CD4-positive, alpha-beta memory T cell (primary cell): ENCODE measurements at places on chromosomes 4 and X. TPM values are rescaled to one million over a fixed set of nuclear protein-coding genes. Genes with fewer than 3 reads are reported as not detected.

DNA sequence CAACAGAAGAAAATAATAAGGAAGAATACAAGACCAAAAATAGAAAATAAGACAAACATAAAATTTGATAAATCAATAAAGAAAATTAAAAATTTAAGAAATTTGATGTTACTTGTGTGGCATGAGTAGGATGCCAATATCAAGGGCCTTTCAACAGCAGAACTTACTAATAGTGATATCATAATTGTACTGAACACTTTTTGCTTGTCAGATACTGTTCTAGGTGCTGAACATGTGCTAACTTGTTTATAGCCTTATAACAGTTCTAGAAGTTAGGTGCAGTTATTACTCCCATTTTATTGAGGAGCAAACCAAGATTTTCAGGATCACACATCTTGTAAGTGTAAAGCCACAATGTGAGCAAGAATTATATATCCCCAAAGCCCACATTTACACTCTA is 546.0 kb upstream of the EPHA5 start:
- no peak for DNase-seq

- no peak for DNase-seq
These were observed 32.4 kb downstream of the LRBA start for GRCh38 chr4:150982557-150983233.

DNA sequence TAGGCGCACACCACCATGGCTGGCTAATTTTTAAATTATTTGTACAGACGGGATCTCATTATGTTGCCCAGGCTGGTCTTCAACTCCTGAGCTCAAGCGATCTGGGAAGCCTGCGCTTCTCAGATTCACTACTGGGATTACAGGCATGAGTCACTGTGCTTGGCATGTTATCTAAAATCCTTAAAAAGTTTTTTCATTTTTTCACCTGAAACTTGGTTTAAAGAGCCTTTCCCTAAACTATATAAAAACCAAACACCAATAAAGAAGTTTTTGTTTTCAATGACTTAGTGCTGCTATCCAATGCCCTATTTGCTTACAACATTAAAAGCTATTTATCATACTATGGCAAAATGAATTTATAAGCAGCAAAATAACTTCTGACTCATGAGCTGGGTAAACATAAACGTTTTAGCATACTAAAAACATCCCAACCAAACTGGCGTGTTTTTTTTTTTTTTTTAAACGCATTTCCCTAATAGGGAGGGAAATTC is 127.8 kb downstream of the UBE2K start:
- no peak for DNase-seq

DNA sequence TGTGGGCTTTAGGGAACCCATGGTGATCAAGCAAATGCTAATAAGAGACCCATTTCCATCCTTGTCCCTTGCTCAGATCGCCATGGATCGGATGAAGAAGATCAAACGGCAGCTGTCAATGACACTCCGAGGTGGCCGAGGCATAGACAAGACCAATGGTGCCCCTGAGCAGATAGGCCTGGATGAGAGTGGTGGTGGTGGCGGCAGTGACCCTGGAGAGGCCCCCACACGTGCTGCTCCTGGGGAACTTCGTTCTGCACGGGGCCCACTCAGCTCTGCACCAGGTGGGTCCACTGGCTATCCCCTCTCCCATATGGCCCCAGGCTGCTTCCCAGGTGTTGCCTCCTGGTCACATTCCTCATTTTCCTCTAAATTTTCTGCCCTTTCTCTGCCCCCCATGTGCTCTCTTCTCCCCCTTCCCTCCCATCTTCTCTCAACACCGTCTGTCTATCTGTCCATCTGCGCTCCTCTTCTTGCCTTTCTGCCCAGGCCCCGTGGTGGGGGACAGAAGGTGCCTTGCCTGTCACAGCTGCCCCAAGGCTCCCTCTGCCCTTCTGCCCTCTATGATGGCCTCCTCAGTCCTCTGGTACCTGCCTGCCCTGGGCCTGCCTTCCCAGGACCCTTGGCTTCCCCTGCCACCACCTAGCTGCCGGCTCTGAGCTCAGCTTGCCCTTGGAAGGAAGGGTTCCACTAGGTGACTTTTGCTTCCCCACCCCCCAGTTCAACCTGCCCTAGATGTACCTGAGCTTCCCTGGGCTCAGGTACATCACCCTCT is 5.2 kb downstream of the CDK16 start:
- DNase-seq, result no peak

- DNase-seq, result no peak
These were observed 36.9 kb downstream of the NLGN3 start for GRCh38 chrX:71181558-71181909.

- no peak for DNase-seq
These were observed 65.6 kb downstream of the MCF2 start for GRCh38 chrX:139642241-139642927.

GRCh38 chrX:15781961-15782699 is 8.2 kb upstream of the ZRSR2 start:
- peak; percentile 27 for DNase-seq

GRCh38 chrX:13082206-13083065 is 38.0 kb upstream of the FAM9C start:
- DNase-seq, result no peak

DNA sequence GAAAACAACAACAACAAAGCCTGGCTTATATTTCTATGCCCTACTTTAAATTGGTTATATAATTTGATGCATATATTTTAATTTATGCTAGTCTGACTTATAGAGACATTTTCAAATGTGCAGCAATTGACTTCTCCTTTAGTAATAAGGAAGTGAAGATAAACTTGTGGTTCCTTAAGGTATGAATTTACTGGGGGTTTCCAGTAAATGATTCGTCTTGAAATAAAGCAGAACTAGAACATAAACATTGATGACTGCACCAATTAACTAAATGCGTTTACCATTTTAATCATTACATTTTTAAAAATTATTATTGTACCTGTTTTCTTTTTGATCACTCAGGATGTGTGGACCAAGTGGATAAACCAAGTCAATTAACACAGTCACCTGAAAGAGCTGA is 99.6 kb upstream of the CCSER1 start:
- no peak for DNase-seq

- DNase-seq, result no peak
These were observed 148.6 kb downstream of the STK32B start for GRCh38 chr4:5199912-5200311.

DNA sequence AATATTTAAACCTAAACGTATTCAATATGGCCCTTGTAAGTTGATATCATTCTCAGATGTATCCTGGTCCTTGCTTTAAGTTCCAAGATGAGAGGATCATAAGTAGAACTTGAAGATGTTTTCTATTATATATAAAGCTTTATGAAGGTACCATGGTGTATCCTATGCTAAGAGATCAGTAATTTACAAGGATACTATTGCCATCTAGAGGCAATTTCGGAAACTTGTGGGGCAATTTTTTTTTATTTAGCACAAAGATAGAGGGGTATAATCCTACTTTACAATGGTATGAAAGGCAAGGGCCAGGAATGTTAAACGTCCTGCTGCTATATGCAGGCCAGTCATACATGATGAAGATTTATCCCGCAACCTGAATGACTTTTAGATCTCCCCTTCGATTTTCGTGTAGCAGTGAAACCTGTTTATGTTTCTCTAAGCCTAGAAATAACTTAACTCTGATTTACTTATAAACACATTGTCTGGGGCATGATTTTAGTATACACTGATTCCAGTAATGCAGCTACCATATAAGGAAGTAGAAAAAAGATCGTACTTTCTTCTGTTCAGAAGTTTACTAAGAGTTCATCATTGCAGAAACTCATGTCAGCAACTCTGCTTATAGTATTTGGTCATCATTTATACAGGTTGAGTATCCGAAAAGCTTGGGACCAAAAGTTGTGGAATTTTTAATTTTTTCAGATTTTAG is 2.6 kb downstream of the SLC25A31 start:
- no peak for DNase-seq

Gene MID1IP1
- polyA plus RNA-seq, result 11.9 TPM

Gene F8
- 7.2 TPM for polyA plus RNA-seq

Gene CT45A1
- polyA plus RNA-seq, result not detected
